Upper lobe of right lung (tissue), 1 donor: ENCODE measurements at places on chromosomes 11 and 22. TPM values are rescaled to one million over a fixed set of nuclear protein-coding genes. Genes with fewer than 3 reads are reported as not detected.
A peak's percentile ranks its signal among the peaks of the same experiment; 100 is the strongest.

The LRRN4CL gene
- 2.0 TPM for total RNA-seq

The DDI1 gene
- not detected for total RNA-seq

DNA sequence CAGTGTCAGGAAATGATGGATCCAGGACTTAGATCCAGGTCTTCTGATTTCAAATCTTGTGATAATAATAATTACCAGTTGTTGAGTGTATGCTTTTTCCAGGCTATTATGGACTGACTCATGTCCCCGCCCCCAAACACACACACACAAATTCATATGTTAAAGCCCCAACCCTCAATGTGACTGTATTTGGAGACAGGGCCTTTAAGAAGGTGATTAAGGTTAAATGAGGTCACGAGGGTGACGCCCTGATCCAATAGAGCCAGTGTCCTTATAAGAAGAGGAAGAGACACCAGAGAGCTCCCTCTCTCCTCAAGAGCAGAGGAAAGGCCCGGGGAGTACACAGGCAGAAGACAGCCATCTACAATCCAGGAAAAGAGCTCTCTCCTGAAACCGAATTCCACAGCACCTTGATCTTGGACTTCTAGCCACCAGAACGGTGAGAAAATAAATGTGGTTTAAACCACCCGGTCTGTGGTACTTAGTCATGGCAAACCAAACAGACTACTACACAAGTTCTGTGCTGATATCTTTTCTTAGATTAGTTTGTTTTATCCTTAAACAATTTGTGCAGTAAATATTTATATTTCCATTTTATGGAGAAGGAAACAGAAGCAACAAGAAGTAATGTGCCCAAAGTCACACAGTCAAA is 8.2 kb downstream of the TMPRSS5 start:
- H3K27me3 ChIP-seq, result no peaks in the 10 kb centered on the region
- no peak overlapping the region for H3K27ac ChIP-seq
- H3K36me3 ChIP-seq, result no peaks in the 10 kb centered on the region
- no peak overlapping the region for H3K4me3 ChIP-seq
- DNase-seq, result no peak

The SEC14L2 gene
- total RNA-seq, result 7.1 TPM

GRCh38 chr22:33357981-33358399 is 299.8 kb upstream of the SYN3 start:
- DNase-seq, result no peak
- H3K27ac ChIP-seq, result no peak overlapping the region
- no peaks in the 10 kb centered on the region for H3K27me3 ChIP-seq
- no peak overlapping the region for H3K4me3 ChIP-seq
- no peaks in the 10 kb centered on the region for H3K36me3 ChIP-seq
- H3K4me1 ChIP-seq, result no peaks in the 10 kb centered on the region

- DNase-seq, result no peak
- no peaks in the 10 kb centered on the region for H3K36me3 ChIP-seq
- no peaks in the 10 kb centered on the region for H3K4me1 ChIP-seq
- no peaks in the 10 kb centered on the region for H3K27me3 ChIP-seq
Measured at GRCh38 chr11:129440028-129440713, 64.5 kb downstream of the BARX2 start.

DNA sequence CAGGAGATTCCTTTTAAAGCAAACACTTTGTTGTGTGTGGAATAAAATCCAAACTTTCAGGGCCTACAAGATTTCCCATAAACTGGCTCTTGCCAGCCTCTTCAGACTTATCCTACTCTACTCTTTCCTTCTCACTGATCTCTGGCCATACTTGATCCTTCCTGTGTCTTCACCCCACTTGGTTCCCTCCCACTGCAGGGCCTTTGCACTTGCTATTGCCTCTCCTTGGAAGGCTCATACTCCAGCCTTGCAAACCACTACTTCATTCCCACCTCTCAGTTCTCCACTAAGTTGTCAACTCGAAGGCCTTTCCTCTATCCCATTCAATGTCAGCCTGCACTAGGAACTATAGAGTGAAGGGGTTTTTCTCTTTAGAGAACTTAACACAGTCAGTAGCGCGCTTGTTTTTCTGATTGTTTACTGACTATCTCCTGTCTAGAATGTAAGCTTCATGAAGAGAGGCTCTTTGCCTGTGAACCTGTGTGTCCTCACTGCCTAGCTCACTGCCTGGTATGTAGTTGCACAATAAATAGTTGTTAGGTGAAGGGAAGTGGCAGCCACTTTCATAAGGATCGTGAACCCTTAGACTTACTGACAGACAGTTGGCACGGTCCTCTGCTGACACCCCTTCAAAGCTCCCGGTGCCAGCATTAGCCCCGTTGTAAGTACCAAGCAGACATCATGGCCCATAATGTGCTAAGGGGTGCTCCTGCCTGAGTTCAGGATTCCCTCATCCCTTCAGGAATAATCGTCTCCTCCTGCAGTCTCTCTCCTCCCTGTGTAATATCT is 833 bp upstream of the ME3 start:
- H3K27ac ChIP-seq, result no peak overlapping the region
- H3K27me3 ChIP-seq, result no peaks in the 10 kb centered on the region
- H3K4me3 ChIP-seq, result peak overlapping the region; percentile 73
- DNase-seq, result no peak

The ART1 gene
- 0.29 TPM for total RNA-seq

GRCh38 chr11:120063686-120064340 is 74.1 kb downstream of the TRIM29 start:
- no peak overlapping the region for H3K4me3 ChIP-seq
- no peak overlapping the region for H3K27ac ChIP-seq
- no peaks in the 10 kb centered on the region for H3K4me1 ChIP-seq
- H3K36me3 ChIP-seq, result no peaks in the 10 kb centered on the region
- DNase-seq, result no peak

DNA sequence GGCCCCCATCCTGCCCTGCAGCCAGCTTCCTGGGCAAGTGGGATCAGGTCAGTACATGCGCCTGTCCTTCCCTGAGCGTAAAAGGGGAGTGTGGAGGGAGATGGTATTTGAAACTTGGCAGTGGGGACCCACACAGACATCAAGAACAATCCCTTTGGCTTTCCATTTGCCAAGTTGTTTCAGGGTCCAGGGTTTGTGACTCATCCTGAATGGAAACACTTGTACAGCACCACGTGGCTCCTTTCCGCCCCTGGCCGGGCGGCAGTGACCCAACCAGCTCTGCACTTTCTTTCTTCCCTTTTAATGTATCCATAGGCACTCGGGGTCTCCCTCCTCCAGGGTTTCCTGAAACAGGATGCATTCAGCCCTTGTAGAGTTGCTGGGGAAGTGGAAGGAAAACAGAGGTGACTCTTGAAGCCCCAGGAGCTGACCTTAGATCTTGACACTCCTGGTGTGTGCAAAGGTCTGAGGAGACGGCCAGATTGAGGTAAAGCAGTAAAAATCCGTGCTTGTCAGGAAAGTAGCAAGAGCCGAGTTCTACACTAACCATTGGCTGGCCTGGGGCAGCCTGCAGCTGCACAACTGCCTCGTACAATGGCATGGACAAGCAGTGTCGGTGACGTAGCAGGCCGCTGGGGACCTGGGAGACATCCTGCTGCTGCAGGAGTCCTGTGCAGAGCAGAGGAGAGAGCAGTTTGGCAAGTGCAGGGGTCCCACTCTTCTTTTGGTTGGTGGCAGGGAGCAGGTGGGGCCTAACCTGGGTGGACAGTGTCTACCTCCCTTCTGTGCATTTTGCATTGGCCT is 189.8 kb downstream of the SNX19 start:
- no peaks in the 10 kb centered on the region for H3K36me3 ChIP-seq
- no peaks in the 10 kb centered on the region for H3K27me3 ChIP-seq
- no peak for DNase-seq
- no peak overlapping the region for H3K27ac ChIP-seq

The SHANK3 gene
- total RNA-seq, result 59.9 TPM

GRCh38 chr11:69004411-69005182 is 8.4 kb downstream of the MRGPRF start:
- H3K4me3 ChIP-seq, result no peak overlapping the region
- H3K27me3 ChIP-seq, result no peaks in the 10 kb centered on the region
- DNase-seq, result peak; percentile 52
- peaks cover 21% of the 10 kb centered on the region for H3K4me1 ChIP-seq
- no peak overlapping the region for H3K27ac ChIP-seq
- peaks cover 4% of the 10 kb centered on the region for H3K36me3 ChIP-seq

- no peaks in the 10 kb centered on the region for H3K36me3 ChIP-seq
- H3K27ac ChIP-seq, result peak overlapping the region; percentile 71
- H3K27me3 ChIP-seq, result no peaks in the 10 kb centered on the region
- DNase-seq, result no peak
- no peak overlapping the region for H3K4me3 ChIP-seq
Measured at GRCh38 chr11:130478881-130479280, 30.4 kb downstream of the ADAMTS15 start.

- no peaks in the 10 kb centered on the region for H3K36me3 ChIP-seq
- H3K27ac ChIP-seq, result no peak overlapping the region
- no peak for DNase-seq
- no peaks in the 10 kb centered on the region for H3K4me1 ChIP-seq
- H3K4me3 ChIP-seq, result no peak overlapping the region
Measured at GRCh38 chr22:44192816-44193534, 12.2 kb downstream of the PARVG start.

- H3K36me3 ChIP-seq, result no peaks in the 10 kb centered on the region
- no peaks in the 10 kb centered on the region for H3K4me1 ChIP-seq
- no peaks in the 10 kb centered on the region for H3K27me3 ChIP-seq
Measured at GRCh38 chr11:67523556-67524479, 572 bp upstream of the CABP2 start.

The APOL6 gene
- total RNA-seq, result 45.6 TPM

The GSTT2 gene
- total RNA-seq, result 1.1 TPM

DNA sequence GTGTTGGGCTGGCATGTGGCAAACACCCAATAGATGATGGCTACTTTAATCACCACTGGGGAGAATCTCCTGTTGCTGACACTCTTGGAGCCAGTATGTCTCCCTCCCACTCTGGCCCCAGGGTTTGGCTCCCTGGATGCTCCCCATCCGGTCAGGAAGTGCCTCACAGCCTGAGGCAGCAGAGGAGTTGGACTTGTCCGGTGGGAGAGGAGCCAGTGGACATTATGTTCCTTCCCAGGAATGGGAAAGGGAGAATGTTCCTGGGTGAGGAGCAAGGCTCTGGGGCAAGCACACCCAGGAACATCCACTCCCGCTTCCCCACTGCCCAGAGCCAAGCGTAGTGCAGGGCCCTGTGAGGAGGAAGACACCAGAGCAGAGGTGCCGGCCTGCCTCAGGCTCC is 84.6 kb upstream of the NAV2 start:
- peak overlapping the region; percentile 17 for H3K27ac ChIP-seq
- H3K27me3 ChIP-seq, result no peaks in the 10 kb centered on the region
- no peak overlapping the region for H3K4me3 ChIP-seq
- peaks cover 12% of the 10 kb centered on the region for H3K4me1 ChIP-seq

- no peaks in the 10 kb centered on the region for H3K27me3 ChIP-seq
- no peaks in the 10 kb centered on the region for H3K36me3 ChIP-seq
- H3K4me3 ChIP-seq, result no peak overlapping the region
- H3K27ac ChIP-seq, result no peak overlapping the region
- no peak for DNase-seq
- H3K4me1 ChIP-seq, result peaks cover 6% of the 10 kb centered on the region
Measured at GRCh38 chr11:122709039-122709760, 53.7 kb downstream of the UBASH3B start.

The C11orf71 gene
- 8.1 TPM for total RNA-seq

DNA sequence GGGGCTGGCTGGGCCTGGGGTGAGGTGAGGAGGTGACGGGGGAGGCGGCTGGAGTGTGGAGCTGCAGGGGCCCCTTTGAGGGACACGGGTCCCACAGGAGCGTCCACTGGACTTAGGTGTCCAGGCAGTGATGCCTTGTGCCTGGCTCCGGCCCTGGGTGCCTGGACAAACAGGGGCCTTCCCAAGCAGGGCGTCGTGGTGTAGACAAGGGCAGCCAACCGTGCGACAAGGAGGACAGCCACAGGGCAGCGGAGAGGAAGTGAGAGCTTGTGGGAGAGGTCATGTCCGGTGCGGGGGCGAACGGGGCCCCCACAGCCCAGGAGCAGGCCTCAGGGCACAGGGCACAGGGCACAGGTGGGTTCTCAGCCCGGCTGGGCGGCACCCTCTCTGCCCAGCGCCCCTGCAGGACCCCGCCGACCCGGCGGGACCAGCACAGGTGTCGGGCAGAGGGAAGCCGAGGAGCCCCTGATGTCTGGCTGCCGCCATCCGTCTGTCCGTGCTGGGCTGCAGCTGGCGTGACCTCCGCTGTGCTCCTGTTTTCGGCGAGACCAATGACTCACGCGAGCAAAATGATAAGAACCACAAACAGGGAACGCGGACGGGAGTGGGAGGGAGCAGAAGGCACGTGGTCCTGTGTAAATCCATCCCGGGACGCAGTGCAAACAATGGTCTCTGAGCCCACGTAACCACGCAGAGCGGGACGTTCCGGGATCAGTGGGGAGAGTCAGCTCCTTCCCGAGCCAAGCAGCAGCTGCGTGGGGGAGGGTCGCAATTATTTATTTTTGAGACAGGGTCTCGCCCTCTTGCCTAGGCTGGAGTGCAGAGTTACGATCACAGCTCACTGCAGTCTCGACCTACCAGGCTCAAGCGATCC is 49.1 kb upstream of the A4GALT start:
- H3K4me3 ChIP-seq, result peak overlapping the region; percentile 30
- H3K4me1 ChIP-seq, result peaks cover 14% of the 10 kb centered on the region
- DNase-seq, result peak; percentile 77
- no peak overlapping the region for H3K27ac ChIP-seq

DNA sequence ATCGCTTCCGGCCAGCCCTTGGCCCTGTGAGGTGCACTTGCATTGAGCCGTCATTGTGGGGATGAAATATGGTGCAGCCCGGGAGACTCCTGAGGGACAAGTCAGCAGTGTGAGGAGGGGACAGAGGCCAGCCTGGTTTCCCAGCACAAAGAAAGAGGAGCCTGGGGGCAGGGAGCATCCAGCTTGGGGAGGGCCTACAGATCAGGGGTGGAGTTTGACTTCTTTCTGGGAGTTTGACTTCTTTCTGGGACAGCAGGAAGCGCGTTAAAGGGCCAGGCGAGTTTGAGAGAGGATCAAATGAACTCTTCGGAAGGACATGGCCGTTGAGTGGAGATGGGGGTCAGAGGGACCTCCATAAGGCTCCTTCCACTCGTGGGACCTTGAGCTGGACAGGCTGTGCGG is 91.9 kb downstream of the LRRC32 start:
- no peaks in the 10 kb centered on the region for H3K36me3 ChIP-seq
- peak overlapping the region; percentile 67 for H3K27ac ChIP-seq
- no peaks in the 10 kb centered on the region for H3K27me3 ChIP-seq
- DNase-seq, result peak; percentile 68
- peaks cover 21% of the 10 kb centered on the region for H3K4me1 ChIP-seq

DNA sequence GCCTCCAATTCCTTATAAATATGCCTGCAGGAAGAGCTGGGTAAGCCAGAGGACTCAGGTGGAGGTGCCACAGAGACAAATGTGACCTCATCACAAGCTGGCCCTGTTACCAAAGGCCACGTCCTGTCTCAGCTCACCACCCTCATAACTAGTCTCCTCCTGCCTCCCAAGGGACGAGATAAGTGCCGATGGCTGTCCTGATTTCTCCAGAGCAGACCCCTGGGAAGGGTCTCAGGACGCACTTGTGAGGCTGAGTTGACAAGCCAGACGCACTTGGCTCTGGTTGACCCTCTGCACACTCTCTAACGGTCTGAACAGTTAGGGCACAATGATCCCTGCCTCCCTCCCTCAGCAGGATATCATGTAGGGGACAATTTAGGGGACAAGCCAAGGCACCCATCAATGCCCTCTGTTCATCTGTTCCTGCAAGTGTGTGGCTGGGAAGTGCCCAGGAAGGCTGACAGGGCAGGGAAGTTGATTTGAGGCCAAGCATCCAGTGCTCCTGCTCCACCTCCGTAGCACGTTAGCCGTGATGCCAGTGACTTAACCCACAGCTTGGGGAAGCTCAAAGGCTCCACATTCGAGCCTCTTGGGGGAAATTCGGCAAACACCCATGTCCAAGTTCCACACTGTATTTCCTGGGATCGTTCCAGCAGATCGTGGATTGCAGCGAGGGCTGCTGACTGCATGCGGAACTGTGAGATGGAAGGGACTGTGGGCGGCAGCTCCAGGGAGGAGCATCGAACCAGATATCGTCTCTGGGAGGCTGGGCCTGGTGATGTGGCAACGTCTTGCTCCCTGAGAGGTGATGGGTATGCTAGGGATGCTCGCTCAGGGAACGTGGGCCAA is 2.8 kb downstream of the SMIM38 start:
- peak; percentile 31 for DNase-seq
- no peak overlapping the region for H3K27ac ChIP-seq
- peaks cover 12% of the 10 kb centered on the region for H3K4me1 ChIP-seq
